ENCODE measurements at places on chromosomes 13 and 19.

DNA sequence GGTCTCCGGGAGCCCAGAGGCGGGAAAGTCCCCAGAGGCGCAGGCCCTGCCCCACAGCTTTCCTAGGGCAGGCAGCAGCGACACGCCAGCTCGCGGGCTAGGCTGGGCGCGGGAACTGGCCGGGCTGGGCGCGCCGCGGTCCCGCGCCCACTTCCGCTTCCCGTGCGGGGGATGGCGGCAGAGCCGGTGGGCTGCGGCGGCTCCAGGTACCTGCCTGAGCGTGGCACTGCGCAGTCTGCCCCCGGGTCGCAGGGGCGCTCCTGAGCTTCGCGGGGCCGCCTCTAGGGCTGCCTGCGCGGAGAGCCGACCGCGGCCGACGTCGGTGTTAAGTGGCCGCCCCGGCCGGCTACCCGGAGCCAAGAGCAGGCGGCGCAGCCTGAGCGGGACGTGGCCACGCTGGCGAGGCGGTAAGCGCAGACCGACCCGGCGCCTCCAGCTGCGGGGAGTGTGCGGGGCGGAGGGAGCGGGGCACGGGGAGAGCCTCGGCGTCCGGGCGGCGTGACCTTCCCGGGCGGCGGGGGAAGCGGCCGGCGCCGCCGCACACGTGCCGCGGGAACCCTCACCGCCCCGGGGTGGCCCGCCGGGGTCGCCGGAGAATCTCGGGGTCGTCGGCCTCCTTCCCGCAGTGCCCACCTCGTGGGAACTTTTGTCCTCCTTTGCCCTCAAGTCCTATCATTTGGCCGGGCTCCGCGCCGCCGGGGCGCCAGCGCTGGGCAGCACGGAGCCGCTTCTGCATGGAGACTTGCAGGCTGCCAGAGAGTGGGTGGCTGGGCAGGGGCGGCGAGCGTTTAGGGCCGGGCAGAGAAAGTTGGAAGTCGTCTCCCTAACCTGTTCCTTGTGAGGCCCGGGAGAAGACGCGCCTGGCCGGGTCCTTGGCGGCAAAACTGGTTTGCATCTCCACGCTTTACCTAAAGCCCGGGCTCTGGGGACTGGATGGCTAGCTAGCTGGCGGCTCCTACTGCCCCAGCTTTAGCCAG is 31.4 kb upstream of the MPHOSPH8 start:
- peak; percentile 50 for DNase-seq

- no peak for DNase-seq
Measured at GRCh38 chr19:53172889-53173288, 14.0 kb upstream of the ZNF347 start.

GRCh38 chr13:111506125-111506524 is 185.7 kb downstream of the TEX29 start:
- DNase-seq: no peak

DNA sequence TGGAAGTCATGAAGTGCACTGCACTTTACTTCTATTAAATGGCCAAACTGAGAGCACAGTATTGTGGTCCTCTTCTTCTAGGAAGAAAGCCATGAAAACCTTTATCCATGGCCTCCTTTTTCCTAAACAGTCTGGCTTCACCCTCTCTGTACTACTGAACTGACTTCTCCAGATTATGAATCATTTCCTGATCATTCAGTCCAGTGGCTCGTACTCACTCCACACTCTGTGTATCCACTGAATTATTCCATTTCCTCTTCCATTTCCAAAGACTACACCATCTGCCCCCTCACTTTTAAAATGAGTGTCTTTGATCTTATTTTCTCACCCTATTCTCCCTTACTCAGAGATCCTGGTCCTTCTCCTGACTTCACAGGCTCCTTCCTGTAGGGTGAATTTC is 29.7 kb upstream of the FREM2 start:
- no peak for DNase-seq

DNA sequence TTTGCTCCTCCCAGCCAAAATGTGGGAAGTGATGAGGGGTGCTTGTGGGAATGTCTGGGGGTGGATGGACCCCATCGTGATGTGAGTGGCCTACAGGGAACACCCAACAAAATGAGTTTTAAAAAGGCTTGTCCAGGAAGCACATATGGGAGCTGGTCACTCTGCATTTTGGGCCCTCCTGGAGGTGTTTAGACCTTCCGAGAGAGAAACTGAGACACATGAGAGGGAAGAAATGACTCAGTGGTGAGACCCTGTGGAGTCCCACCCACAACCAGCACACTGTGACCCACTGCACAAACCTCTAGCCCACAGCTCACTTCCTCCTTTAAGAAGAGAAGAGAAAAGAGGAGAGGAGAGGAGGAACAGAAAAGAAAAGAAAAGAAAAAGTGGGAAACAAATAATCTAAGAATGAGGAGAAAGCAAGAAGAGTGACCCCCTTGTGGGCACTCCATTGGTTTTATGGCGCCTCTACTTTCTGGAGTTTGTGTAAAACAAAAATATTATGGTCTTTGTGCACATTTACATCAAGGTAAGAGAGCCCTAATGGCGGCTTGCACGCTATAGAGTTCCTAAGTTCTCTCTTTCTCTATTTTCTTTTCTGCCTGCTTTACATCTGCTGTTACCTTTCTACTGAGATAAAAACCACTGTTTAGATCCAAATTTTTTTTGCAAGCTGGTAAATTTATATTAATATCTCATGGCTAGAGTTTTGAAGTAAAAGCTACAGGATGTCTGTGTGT is 13.3 kb upstream of the LILRB1 start:
- no peak for DNase-seq

DNA sequence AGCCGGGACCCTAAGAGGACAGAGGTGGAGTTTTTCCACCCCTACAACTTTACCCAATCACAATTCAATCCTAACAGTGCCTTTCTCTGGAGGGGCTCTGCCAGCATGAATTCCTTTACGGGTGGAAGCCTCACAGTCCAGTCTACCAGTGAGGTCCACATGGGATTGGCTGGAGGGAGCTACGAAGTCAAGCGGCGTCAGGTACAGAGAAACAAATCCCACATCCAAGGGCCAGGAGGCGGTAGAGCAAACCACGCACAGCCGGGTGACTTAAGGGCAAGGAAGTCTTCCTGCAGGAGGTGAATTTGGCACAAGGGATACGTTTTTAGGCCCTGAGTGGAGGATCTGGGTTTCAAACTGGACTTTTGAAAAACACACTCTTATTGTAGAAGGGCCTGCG is 199.6 kb downstream of the UQCRFS1 start:
- DNase-seq: no peak

- peak; percentile 43 for DNase-seq
Measured at GRCh38 chr13:101258071-101258470, 158.2 kb downstream of the NALCN start.

DNA sequence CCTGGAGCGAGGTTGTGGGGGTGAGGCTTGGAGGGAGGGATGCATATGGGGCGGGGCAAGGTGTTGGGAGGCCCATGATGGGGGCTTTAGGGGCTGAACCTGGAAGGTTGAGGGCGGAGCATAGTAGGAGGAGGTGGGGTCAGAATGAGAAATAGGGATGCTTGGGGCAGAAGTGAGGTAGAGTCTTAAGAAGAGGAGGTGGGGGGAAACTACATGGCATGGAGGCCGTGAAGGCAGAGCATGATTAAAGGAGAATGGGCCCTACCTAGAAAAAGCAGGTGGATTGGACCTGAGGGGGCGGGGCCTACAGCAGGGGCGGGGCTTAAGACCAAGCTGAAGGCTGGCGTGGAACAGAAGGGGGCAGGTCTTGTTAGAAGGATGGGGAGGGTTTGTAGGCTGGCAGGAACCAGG is 799 bp downstream of the NR1H2 start:
- peak; percentile 63 for DNase-seq

DNA sequence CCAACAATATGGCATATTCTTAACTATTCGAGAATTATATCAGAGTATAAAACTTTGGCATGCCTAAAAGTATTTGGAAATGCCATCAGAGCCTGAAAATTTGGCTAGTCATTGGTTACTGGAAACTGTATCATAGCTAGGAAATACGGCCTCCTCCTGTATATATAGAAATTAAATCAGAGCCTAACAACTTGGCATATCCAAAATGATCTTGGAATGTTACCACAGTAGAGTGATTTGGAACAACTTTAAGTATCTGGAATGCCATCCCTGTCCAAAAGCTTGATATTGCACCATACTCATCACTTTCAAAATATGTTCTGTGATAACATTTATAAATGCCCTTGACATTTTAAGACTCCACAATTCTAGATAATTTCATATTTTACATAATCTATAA is 335.8 kb downstream of the SLITRK1 start:
- DNase-seq: no peak

DNA sequence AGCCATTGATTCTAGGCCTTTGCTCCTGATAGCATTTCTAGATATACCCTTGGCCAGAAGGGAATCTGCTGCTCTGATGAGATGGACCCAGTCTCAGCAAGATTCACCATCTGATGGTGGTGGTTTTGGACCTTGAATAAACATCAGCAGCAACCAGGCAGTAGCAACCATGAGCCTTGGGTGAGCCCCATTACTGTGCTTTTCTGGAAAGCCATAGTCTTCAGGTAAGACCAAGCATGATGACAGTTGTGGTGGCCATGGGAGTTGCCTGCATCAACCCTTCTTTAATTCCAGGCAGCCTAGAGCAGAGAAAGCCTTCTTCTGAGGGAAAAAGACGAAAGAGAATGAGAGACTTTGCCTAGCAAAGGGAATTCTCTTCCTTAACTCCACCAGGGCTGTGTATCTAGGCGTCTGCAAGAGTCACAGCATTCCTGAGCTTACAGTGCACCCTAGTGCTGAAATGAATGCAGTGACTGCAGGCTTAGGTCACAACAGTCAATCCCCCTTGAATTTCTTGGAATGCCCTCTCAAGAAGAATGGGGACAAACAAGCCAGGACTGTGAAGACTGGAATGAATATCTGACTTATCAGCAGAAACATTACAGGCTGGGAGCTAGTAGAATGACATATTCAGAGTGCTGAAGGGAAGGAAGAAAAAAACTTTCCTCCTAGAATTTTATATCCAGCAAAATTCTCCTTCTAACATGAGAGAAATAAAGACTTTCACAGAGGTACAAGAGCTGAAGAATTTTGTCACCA is 942.4 kb upstream of the PCDH20 start:
- DNase-seq: no peak

All from activated CD4-positive, alpha-beta T cell treated with anti-CD3 and anti-CD28 coated beads, Interleukin-2, amount 50 U/mL, for 48 hours (primary cell).